ENCODE measurements at places on chromosomes 4 and X.

DNA sequence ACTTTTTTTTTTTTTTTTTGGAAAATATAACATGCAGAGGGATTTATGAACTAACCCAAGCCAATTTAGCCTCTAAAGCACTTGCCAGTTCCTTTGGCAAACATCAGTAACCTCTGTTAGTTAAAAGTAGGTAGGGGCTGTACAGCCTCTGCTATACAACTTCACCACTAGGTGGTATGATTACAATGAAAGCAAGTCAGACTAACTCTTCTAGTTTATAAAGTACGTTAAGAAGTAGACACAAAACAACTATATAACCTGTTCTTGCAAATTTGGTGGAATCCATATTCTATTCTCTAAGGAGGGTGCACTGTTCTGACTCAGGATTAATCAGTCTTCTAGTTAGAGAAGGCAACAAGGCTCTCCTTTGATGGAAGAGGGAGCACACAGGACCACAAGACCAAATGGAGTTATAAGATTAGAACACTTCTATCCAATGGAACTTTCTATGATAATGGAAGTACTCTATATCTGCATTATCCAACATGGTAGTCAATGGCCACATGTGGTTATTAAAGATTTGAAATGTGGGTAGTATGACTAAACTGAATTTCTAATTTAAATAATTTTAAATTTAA lies 12.8 kb downstream of the AIMP1 start:
- DNase-seq = no peak

- no peak for DNase-seq
Observed at GRCh38 chr4:7414046-7414445, 20.7 kb downstream of the PSAPL1 start.

- DNase-seq = no peak
Observed at GRCh38 chrX:109952985-109953905, 49.7 kb upstream of the TMEM164 start.

DNA sequence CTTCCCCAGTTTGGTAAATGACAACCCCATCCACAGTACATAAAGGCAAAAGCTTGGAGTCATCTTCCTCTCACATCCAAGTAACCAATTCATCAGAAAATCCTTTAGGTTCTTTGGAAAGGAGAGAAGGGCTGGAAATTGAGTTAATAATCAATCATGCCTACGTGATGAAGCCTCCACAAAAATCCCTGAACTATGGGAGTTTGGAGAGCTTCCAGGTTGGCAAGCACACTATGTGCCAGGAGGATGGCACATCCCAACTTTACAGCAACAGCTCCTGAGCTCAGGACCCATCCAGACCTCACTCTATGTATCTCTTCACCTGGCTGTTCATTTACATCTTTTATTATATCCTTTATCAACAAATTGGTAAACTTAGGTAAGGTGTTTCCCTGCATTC lies 98.9 kb downstream of the IQCM start:
- no peak for DNase-seq

GRCh38 chr4:1200425-1201035 lies 28.1 kb upstream of the SPON2 start:
- DNase-seq = no peak
